Hematopoietic multipotent progenitor cell treated with erythropoietin and hydrocortisone succinate and interleukin-3 and kit ligand, for 15 days (in vitro differentiated cells): ENCODE measurements at places on chromosomes 7 and 10.

- no peak for DNase-seq
These were observed 78.4 kb upstream of the CACNA2D1 start for GRCh38 chr7:82521906-82522445.

GRCh38 chr7:149181450-149181790 lies 13.9 kb upstream of the ZNF282 start:
- no peak for DNase-seq

DNA sequence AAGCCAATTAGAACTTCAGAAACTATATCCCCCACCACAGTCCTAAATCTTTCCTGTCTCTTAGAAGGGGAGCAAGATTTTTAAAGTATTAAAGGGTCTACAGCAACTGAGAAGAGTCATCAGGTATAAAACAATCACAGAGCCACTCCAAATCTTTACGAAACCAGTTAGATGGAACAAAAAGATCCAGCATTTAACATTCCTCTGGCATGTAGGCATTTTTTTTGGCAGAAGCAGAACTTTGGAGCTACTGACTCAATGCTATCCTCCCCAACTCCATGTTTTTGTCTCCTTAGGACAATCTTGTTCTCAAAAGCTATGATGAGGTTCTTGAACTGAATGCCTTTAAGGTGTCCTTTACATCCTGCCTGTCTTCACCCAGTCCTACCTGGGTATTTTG lies 333.3 kb downstream of the PRPF18 start:
- no peak for DNase-seq

DNA sequence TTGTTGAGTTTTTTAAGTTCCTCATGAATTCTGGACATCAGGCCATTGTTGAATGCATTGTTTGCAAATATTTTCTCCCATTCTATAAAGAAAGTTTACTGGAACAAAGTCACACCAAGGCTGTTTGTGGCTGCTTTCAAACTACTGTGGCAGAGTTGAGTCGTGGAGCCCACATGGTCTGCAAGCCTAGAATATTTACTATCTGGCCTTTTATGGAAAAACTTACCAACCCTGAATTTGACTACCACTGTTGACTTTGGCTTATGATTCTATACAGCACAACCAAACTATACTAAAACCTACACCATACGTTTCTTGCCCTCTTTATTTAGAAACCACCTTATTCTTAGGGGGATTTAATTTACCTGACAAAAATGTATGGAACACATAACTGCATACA lies 239.1 kb downstream of the KCNMA1 start:
- no peak for DNase-seq

- no peak for DNase-seq
These were observed 81.3 kb downstream of the GRID1 start for GRCh38 chr10:86285136-86285790.

DNA sequence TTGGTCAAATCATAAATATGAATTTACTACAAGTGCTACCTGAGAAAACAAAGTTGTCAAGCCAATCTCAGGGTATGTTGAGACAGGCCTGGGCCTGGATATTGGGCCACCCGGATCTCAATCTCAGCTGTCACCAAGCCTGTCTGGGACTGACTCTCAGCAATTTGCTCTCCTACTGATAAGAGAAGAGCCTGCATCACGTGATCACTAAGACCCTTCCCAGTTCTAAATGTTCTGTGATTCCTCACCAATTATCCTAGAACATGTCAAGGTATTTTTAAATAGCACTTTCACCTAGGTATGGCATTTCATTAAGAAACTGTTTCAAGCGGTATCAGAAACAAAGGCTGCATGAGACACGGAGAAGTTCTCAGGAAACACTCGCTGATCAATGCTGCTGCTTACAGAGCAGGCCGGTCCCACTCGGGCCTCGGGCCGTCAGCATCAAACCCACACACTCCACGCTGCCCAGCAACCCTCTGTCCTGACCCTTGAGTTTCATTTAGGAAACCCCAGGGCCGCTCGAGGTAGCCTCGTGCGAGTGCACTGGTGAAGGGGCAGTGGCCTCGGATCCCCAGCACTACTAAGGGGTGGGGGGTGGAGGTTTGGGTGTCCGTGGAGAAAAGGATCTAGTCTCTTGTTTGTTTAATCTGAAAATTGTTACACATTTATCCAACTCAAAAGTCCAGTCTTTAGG lies 4.1 kb downstream of the KLF6 start:
- no peak for DNase-seq

GRCh38 chr7:20510573-20510900 lies 104.9 kb upstream of the ABCB5 start:
- no peak for DNase-seq

- no peak for DNase-seq
These were observed 155.5 kb upstream of the PCBD1 start for GRCh38 chr10:71043858-71044257.

- no peak for DNase-seq
These were observed 300.3 kb downstream of the CDK14 start for GRCh38 chr7:90896458-90896857.

- no peak for DNase-seq
These were observed 128.0 kb downstream of the KCND2 start for GRCh38 chr7:120400806-120401455.

DNA sequence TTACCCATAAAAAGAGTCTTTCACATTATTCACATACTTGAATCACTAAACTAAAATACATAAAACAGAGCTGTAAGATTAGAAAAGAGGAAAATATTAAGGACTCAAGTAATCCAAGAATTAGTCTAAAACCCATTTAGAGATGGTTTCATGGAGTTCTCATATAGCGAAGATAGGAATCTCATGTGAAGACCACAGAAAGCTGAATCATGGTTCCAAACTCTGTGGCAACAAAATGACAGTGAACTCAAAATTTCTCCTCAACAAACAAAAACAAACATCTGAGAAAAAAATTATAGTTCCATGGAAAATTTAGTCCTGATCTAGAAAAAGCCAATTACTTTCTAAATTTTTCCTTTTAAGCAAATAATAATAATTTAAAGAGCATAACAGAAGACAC lies 34.6 kb downstream of the BAZ1B start:
- DNase-seq = no peak

DNA sequence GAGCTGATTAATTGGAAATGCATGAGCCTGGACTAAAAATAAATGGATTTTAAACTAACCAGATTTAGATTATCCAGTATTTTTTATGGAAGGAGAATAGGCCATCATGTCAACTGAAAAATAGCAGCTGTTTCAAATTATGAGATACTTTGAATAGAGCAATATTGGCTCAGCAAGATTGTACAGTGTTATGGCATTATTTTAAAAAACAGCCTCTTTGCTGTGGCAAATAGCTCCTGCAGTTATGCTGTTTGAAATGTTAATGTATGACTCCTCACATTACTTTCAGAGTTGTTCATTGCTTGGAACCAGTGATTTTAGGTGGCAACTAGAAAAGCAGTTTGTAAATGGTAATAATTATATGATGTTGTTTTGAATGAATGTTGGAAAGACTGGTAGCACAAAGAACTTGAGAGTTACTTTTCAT lies 244.5 kb downstream of the KIAA1217 start:
- no peak for DNase-seq

DNA sequence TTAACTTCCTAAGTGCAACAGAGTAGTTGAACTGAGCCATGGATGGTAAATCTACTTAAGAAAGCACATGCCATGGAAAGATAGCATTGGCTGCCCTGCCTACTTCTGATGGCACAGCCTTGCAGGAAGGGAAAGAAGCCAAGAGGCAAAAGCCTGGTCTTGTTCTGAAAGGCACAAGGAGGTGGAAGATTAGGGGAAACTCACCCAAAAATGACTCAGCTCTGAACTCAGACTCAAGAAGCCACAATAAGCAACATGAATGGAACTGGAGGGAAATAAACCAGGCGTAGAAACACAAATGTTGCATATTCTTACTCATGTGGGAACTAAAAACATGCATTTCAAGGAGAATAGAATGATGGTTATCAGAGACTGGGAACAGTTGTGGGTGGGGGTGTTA lies 20.8 kb upstream of the ALOX5 start:
- peak; percentile 88 for DNase-seq

GRCh38 chr10:46092524-46093081 lies 46.5 kb upstream of the MSMB start:
- no peak for DNase-seq

DNA sequence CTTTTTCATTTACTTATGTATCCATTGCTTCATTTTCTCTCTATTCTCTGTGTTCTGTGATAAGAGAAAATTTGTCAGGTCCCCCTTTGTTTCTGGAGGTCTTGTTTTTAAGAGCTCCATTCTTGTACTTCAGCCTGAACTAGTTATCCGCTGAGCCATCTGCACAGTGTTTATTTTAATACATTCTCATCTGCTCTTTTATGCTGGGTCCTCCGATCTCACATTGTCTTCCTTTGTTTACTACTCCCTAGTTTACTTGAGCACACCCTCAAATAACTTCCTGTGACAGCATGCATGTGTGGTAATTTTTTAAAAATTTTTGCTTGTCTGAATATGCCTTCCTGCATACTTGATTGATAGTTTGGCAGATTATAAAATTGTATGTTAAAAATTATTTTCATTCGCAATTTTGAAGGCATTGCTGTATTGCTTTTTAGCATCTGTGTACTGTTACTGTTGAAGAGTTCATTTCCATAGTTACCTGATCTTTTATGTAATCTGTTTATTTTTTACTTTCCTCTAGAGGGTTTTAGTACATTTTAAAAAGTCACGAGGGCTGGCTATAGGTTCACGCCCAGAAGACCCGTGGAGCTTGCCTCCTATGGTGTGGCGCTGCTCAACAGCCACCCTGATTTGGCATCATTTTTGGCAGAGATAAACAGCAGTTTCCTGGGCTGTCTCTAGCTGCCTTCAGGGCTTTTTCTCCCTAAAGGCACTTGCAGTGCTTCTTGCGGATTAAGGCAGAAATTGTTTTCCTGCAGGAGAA lies 31.9 kb downstream of the RSBN1L start:
- DNase-seq = peak; percentile 74
